ENCODE measurements at places on chromosomes 12 and 14. TPM values are rescaled to one million over a fixed set of nuclear protein-coding genes. Genes with fewer than 3 reads are reported as not detected.

Gene BCL2L14
- total RNA-seq = not detected

Gene HEBP1
- total RNA-seq = 19.9 TPM

Gene GLIPR1L1
- not detected for total RNA-seq

Gene AMN
- under 0.01 TPM for total RNA-seq

Gene GUCY2C
- not detected for total RNA-seq

Gene ZBTB25
- 8.6 TPM for total RNA-seq

Gene RNU4-1
- total RNA-seq = under 0.01 TPM

GRCh38 chr14:49164074-49164473 is 422.1 kb downstream of the RPS29 start:
- no peak for DNase-seq

DNA sequence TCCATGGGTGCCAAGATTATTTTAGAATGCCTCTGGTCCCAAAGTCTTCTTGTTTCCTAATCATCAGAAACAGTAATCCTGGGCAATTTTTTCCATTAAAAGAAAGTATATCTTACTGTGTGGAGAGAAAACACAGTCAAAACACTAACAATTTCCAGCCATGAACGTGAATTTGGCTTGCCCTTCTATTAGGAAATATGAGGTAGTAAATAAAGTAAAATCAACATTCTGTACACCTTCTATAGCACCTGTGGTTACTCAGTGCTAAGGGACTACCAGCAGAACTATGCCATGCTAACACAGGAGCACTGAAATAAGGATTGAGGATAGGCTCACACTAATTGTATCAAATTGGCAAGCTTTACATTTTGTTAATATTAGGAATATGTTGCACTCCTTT is 60.1 kb downstream of the NTN4 start:
- no peak for DNase-seq

- no peak for DNase-seq
Measured at GRCh38 chr12:123078531-123079155, 72.2 kb downstream of the PITPNM2 start.

GRCh38 chr14:51724650-51725049 is 72.9 kb downstream of the FRMD6 start:
- DNase-seq = no peak

- DNase-seq = peak; percentile 82
Measured at GRCh38 chr12:12872139-12872933, 19.0 kb upstream of the GPRC5A start.

DNA sequence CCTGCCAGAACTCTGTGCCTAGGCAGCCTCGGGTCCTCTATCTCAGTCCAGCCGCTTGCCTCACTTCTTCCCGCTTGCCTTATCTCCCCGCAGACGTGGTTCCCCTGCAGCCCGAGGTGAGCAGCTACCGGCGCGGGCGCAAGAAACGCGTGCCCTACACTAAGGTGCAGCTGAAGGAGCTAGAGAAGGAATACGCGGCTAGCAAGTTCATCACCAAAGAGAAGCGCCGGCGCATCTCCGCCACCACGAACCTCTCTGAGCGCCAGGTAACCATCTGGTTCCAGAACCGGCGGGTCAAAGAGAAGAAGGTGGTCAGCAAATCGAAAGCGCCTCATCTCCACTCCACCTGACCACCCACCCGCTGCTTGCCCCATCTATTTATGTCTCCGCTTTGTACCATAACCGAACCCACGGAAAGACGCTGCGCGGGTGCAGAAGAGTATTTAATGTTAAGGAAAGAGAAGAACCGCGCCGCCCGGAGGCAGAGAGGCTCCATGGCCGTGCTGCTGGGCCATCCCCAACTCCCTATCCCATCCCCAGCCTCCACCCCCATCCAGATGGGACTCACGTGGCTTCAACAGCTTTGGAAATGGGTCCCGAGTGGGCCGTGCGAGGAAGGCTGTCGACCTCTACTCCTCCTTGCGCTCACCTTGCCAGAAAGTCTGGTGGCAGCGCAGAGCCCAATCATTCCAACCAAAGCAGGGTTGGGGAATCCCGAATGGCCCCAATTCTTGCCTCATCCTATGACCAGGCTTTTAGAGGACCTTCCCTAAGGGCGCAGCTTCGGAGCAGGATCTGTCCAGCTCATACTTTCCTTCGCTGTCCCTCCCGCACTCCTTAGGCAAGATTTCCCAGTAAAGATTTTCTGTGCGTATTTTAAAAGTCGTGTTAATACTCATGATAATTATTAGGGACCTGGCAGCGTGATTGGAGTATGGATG is 6.5 kb downstream of the HOXC13 start:
- DNase-seq = no peak

DNA sequence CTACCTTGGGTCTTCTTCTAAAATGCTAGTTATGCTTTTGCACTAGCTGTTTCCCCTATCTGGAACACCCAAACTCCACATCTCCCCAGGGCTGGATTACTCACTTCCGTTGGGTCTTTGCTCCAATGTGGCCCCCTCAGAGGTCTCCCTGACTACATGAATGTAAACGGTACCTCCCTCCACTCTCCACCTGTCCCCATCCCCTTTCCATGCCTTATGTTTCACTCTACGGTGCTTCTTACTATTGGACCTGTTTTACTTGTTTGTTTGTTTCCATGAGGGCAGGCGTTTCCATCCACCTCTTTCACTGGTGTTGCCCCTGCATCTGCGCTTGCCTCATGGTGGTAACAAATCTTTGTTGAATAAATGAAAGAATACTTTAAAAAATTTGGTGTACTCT is 256.4 kb downstream of the SNAPC1 start:
- no peak for DNase-seq

DNA sequence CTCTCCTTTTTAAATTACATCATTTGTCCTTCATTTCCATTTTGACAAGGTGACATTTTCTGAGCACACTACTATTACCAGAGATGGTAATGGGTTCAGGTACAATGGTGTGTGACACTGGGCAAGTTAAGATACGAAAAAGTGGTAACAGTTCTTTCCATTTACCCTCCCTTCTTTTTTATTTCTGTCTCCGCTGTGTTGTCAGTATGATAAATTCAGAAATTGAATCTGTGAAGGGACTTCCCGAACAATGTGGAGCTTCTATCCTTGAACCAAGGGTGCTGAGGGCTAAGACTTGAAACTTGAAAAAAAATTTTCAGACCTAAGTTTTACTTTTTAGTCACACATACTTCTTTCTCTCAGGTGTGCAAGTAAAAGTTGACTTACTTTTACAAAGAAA is 103.7 kb downstream of the ERC1 start:
- DNase-seq = no peak

- no peak for DNase-seq
Measured at GRCh38 chr12:66836623-66837310, 157.9 kb upstream of the GRIP1 start.

GRCh38 chr14:68894802-68895703 is 84.0 kb downstream of the ACTN1 start:
- peak; percentile 24 for DNase-seq

GRCh38 chr12:49642370-49642802 is 19.0 kb downstream of the PRPF40B start:
- DNase-seq = no peak

- peak; percentile 16 for DNase-seq
Measured at GRCh38 chr12:5140190-5140589, 96.5 kb downstream of the KCNA5 start.

DNA sequence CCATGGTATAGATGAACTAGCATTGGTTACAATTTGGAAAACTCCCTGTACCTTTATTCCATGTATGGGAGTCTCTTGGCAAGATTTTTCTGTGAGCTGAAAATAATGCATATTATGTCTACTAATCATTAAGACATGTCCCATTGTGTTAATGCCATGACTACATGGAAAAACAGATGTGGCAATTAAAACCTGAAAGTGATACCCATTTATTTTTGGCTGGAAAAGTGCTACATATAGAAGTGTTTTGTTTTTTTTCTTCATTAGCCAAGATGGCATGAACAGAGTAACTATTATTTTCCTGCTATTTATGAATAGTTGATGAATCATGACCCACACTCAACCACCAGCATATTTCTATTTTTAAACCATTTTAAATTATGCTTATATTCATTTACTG is 58.2 kb downstream of the ALG10B start:
- no peak for DNase-seq

- peak; percentile 31 for DNase-seq
Measured at GRCh38 chr12:101697930-101698799, 725 bp downstream of the CHPT1 start.

GRCh38 chr12:112850383-112850782 is 56.4 kb upstream of the OAS1 start:
- no peak for DNase-seq

- DNase-seq = peak; percentile 58
Measured at GRCh38 chr14:99522457-99522891, 41.3 kb downstream of the CCNK start.

GRCh38 chr12:111685322-111685810 is 390 bp downstream of the BRAP start:
- DNase-seq = no peak

- peak; percentile 14 for DNase-seq
Measured at GRCh38 chr12:108193917-108194316, 64.8 kb downstream of the WSCD2 start.

Measured in fibroblast of villous mesenchyme (primary cell).